ENCODE measurements at places on chromosomes 2 and 18.
A peak's percentile ranks its signal among the peaks of the same experiment; 100 is the strongest.

DNA sequence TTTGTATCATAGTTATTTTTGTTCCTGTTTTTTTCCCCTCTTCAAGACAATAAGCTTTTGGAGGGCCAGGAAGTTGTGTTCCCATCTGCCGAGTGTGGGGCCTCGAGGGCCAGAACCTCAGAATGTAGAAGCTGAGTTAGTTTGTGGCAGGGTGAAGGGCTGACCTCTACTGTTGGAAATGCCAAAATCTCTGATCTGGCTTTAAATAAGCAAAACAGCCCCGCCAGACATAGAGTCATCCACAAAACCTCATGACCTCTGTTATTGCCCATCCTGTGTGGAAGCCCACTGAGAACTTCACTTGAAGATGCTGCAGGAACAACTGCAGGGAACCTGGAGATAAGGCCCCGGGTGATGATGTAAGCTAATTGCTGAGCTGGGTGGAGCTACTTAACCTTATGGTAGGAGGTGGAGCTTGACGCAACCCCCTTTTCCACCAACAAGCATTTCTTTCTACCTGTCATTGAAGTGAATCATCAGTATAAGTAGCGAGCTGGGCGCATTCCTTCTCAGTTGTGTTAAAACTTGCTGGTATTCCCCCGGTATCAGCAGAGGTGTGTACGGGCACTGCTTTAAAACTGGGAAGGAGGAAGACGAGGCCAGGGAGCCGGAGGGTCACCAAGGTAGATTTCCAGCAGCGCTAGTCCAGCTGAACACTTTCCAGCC lies 177.2 kb downstream of the NEDD4L start:
- no peak for DNase-seq

DNA sequence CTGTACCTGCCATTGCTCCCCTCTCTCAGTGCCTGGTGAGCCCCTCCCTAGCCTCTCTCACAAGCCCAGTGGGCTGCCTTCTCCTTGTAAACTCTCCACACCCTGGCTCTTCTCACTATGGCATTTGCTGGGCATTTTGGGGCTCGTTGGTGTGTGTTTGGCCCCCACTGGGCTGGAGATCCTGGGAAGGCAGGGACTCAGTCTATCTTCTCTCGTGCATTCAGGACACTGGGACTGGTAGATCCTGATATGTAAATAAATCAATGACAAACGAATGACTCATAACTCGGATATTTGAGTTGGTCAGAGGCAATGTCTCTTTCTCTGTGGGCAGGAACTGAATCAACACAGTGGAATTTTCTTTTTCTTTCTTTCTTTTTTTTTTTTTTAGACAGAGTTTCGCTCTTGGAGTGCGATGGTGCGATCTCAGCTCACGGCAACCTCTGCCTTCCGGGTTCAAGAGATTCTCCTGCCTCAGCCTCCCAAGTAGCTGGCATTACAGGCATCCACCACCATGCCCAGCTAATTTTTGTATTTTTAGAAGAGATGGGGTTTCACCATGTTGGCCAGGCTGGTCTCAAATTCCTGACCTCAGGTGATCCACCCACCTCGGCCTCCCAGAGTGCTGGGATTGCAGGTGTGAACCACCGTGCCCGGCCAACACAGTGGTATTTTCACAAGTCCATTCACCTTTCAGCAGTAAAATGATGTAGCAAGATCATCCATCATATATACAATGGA lies 144.6 kb upstream of the SPRED2 start:
- no peak for DNase-seq

GRCh38 chr2:108385411-108386071 lies 7.8 kb downstream of the SULT1C4 start:
- no peak for DNase-seq

DNA sequence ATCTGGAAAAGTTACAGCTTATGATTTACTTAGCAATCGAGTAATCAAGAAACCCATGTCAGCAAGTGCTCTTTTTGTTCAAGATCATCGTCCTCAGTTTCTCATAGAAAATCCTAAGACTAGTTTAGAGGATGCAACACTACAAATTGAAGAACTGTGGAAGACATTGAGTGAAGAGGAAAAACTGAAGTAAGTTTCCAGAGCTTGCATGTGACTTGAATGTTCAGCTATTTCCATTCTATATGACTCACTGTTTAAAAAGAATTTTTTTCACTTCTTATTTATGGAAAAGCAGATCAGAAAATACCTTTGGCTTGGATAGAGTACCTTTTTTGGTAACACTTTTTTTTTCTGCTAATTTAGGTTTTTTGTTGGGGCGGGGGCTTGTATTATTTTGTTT lies 70.7 kb downstream of the PMS1 start:
- no peak for DNase-seq

DNA sequence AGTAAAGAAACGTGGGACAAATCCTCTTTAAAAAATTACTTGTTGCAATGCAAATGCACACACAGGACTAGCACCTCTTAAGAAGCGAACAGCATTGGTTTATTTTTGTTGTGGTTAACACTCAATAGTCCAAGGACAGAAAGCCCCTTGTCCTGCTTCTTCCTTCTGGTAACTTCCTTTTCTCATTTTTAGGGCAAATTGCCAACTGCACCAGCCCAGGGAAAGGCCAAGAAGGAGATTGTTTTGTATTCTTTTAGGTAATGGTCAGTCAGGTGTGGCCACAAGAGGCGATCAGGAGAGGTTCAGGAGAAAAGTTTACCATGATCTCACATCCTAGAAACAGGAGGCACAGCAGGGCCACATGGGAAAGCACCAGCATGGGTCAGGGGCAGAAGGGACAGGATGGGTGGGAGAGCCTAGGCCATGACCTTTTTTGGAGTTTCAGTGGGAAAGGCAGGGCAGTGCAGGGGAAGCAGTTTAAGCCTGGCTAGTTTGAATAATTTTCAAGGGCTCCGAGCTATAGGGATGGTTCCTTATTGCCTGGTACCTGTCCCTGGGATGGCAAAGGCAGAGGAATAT lies 73.0 kb downstream of the CHRNA1 start:
- no peak for DNase-seq

DNA sequence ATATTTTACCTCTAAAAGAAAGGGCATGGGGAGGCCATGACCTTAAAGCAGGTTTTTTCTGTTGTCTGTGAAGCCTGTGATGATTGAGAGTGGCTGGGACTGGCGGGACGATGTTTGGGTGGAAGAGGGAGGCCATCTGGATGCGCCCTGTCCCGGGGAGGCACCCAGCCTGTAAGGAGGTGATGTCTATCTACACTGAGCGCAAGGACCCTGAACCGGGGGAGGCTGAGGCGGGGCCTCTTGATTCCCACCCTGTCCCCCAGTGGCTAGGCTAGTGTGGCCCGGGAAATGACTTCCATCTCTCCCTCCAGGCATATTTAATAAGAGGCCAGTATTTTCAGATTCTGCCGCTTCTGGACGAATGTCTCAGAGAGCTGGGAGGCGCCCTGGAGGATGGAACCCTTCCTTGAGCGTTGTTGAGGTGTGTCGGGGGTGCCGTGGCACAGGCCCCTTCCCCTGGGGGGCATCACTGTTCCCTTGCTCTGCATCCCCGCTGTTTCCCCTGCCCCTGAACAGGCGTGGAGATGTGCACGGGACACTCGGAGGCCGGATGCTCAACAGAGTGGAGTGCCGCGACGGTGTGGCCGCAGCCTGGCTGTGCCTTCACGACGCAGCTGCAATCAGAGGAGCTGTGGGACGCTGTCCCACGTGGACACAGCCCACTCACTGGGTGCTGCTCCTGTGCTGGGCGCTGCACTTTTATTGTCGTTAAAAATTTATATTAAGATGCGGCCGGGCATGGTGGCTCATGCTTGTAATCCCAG lies 185.4 kb downstream of the LDLRAD4 start:
- no peak for DNase-seq

GRCh38 chr2:62010632-62011256 lies 105.3 kb downstream of the COMMD1 start:
- DNase-seq, result no peak

DNA sequence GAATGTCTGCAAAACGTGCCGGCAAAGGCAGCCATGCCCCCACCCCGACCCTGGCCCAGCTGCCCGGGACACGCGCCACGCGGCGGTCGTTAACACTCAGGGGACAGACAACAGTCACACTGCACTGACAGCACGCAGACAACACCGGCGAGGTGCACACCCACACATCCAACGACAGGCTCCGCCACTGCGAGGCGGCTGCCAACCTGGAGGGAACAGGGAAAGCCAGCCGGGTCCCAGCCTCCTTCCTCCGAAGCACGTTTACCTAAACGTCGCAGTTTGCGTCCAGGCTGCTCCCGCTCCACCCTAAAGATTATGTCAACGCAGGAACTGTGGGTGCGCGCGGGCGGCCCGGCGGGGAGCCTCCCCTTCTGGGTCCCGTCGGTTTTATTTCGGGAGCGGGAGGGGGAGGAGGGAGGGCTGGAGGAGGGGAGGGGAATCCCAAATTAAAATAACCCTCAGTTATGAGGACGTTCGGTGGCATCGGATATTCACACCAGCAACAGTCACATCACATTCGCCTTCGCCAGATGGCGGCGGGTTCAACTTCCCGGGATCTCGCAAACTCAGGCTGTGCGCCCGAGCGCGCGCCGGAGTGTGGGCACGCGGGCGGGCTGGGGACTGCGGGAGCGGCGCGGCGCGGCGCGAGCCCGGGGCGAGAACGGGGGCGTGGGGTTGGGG lies 644 bp downstream of the PTGR3 start:
- DNase-seq, result peak; percentile 48

GRCh38 chr18:43780782-43781340 lies 503.6 kb upstream of the SYT4 start:
- no peak for DNase-seq
